ENCODE measurements at places on chromosomes 6 and 20. TPM values are rescaled to one million over a fixed set of nuclear protein-coding genes. Genes with fewer than 3 reads are reported as not detected.

- H3K36me3 ChIP-seq, result peaks cover 2% of the 10 kb centered on the region
- H3K27me3 ChIP-seq, result no peaks in the 10 kb centered on the region
- H3K4me1 ChIP-seq, result peaks cover 2% of the 10 kb centered on the region
These were observed 55.3 kb downstream of the DNAAF9 start for GRCh38 chr20:3352202-3352601.

ALDH8A1 gene
- total RNA-seq, result 0.84 TPM

DNA sequence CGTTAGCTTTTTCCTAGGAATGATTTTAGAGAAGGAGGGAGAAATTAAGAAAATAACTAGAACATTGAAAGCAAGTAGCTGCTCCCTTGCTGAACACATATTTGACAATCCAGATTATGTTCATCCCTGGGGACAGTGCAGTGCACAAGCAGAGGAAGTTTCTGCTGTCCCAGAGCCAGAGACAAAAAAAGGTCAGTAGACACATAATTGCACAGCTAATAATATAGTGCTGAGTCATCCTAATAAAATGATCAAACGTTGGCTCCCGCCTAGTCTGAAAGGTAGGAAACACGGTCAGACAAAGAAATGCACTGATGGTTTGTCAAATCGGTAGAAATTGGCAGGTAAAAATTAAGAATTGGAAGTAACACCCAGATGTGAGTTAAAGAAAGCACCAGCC lies 21.7 kb upstream of the SSTR4 start:
- no peak overlapping the region for H3K27ac ChIP-seq
- DNase-seq, result no peak
- no peaks in the 10 kb centered on the region for H3K36me3 ChIP-seq
- H3K27me3 ChIP-seq, result no peaks in the 10 kb centered on the region
- no peaks in the 10 kb centered on the region for H3K4me1 ChIP-seq

DNA sequence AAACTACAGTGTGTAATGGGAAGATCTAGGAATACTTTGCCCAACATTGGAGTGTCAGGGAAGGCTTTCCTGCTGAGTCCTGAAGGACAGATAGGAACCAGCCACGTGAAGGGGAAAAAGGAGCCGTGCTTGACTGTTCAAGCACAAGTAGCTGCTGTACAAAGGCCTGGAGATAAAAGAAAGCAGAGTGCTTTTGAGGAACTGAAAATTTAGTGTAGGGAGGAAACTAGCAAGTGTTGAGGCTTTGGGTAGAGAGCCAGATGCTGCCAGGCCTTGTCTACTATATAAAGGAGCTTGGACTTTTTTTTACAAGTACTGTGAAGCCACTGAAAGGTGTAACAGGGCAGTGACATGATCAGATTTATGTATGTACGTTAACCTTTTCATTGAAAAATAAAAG lies 39.0 kb downstream of the DSE start:
- H3K27ac ChIP-seq, result no peak overlapping the region
- H3K4me3 ChIP-seq, result no peak overlapping the region
- H3K4me1 ChIP-seq, result peaks cover 13% of the 10 kb centered on the region
- no peak for DNase-seq
- no peaks in the 10 kb centered on the region for H3K27me3 ChIP-seq
- peaks cover 6% of the 10 kb centered on the region for H3K36me3 ChIP-seq

DNA sequence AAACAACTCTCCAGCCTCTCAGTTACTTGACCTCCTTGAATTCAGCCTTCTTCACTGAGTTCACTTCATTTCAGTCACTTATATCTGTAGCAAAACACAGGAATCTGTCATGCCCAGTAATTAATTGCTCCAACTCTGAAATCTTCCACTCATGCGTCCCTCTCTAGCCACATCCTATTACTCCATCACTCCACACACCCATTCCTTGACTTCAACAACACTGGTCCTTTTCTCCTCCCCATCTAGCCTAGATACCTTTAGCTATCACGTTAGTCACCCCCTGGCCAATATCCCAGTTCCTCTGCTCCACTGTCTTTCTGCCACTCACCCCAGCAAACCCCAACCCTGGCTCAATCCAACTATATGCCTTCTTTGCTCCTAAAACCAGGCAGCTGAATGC lies 7.7 kb downstream of the ZHX3 start:
- no peak overlapping the region for H3K4me3 ChIP-seq
- peaks cover 2% of the 10 kb centered on the region for H3K36me3 ChIP-seq
- no peak for DNase-seq

All from activated CD8-positive, alpha-beta memory T cell treated with anti-CD3 and anti-CD28 coated beads, Interleukin-2, amount 10 ng/mL, durations not matched to agents 7 days and 5 days (primary cell).